GM23248 (cell line): ENCODE measurements at places on chromosomes 5 and 9. TPM values are rescaled to one million over a fixed set of nuclear protein-coding genes. Genes with fewer than 3 reads are reported as not detected.

GTF2H2 gene
- 20.7 and 22.0 TPM in 2 replicates for polyA plus RNA-seq

DNA sequence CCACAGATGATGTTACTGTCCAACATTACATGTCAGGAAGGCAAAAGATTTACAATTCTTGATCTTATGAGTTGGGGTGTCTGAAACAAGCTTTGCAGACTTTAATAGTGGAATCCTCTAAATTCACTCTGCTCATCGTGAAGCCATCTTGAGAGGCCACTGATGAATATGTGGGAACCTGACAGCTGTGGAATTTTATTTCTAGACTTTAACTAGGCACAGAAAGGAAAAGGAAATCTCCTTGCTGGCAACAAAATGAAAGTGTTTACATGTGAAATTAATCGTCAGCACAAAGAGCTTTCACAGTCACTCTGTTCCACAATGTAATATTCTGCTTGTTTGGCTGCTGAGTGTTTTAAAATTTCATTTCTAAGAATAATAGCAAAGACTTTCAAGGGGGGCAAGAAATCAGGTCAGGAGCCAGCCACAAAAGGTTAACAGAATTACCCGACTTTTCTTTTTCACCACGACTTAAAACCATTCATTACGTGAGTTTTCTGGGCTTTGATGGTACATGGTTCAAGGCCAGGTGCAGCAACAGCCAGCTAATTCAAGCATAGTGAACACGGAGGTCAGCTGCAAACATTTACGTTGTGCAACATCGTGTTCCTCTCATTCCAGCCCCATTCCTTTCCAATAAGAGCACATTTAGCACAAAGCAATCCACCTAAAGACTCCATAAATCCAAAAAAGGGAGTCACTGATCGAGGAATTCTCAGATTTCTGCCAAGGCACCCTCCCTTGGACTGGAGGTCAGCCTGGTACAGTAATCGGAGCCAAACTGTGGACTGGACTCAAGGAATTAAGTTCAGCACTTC, 14.6 kb downstream of the NREP start:
- peak overlapping the region; percentile 93 for H3K27ac ChIP-seq
- no peaks in the 10 kb centered on the region for H3K27me3 ChIP-seq
- H3K36me3 ChIP-seq, result peaks cover 52% of the 10 kb centered on the region
- H3K4me1 ChIP-seq, result peaks cover 100% of the 10 kb centered on the region
- peak overlapping the region; percentile 53 for H3K4me3 ChIP-seq

TAF11L6 gene
- polyA plus RNA-seq, result not detected in 2 replicates

DNA sequence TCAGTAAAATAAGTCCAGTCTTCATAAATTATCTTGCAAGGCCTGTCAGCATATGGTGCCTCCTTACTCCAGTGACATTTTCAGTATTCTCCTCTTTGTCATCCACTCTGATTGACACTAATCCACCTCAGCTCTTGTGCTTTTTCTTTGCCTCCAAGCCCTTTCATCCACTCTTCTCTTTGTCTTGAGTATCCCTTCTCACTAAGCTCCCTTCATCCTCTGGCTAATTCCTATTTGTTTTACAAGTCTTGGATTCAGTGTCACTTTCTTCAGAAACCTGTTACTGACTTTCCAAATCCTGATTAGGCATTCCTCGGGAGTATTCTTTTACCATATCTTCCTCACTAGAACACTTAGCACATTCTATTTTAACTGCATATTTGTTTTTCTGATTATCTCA, 100.6 kb upstream of the VCAN start:
- no peak overlapping the region for H3K27ac ChIP-seq
- H3K4me1 ChIP-seq, result peaks cover 32% of the 10 kb centered on the region
- DNase-seq, result no peak
- H3K36me3 ChIP-seq, result no peaks in the 10 kb centered on the region

DROSHA gene
- 27.4 and 28.7 TPM in 2 replicates for polyA plus RNA-seq

NMUR2 gene
- not detected in 2 replicates for polyA plus RNA-seq

C9orf72 gene
- polyA plus RNA-seq, result 3.3 and 3.6 TPM in 2 replicates

DNA sequence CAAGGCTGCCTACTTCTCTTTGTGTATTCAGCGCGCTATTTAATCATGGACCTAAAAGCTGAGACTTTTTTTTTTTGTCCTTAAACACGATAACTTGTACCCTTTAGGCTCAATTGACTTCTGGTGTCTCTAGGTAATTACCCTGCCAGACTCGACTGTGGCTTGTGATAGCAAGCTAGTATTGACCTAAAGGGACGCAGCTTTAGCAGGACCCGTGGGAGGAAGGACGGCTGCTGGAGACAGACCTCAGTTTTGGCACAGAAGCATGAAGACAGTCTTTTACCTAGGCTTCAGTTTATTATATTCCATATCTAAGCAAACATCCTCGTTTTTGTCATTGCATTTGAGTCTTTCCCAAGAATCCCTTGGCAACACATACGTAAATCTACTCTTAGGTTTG, 115.3 kb downstream of the SMC2 start:
- H3K4me1 ChIP-seq, result no peaks in the 10 kb centered on the region
- H3K4me3 ChIP-seq, result no peak overlapping the region
- no peak for DNase-seq
- no peaks in the 10 kb centered on the region for H3K36me3 ChIP-seq

GRCh38 chr5:757931-758697, 26.4 kb downstream of the ZDHHC11B start:
- H3K4me3 ChIP-seq, result no peak overlapping the region
- no peak for DNase-seq
- no peaks in the 10 kb centered on the region for H3K4me1 ChIP-seq

GRCh38 chr9:32579706-32580331, 6.9 kb upstream of the NDUFB6 start:
- DNase-seq, result peak; percentile 67
- H3K36me3 ChIP-seq, result no peaks in the 10 kb centered on the region
- no peaks in the 10 kb centered on the region for H3K4me1 ChIP-seq
- no peaks in the 10 kb centered on the region for H3K27me3 ChIP-seq
